ENCODE measurements at places on chromosomes 16 and 17.

- no peak for DNase-seq
Measured at GRCh38 chr17:49959183-49959935, 9.6 kb upstream of the DLX4 start.

DNA sequence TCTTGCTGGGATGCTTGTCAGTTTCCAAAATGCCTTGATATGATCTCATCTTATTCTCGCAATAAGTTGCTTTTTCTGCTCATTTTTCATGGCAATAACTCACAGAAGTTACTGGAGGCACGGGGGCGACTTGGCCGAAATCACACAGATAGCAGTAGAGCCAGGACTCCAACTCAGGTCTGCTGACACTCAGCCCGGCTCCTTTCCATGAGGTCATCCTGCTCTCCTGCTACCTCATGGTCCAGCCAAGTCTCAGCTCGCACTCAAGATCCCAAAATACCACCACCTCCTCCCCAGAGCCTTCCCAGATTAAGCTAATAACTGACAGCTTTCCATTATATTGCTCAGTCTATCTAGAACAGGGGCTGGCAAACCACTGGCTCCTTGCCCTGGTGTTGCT is 269.5 kb downstream of the MAP2K4 start:
- DNase-seq: no peak

DNA sequence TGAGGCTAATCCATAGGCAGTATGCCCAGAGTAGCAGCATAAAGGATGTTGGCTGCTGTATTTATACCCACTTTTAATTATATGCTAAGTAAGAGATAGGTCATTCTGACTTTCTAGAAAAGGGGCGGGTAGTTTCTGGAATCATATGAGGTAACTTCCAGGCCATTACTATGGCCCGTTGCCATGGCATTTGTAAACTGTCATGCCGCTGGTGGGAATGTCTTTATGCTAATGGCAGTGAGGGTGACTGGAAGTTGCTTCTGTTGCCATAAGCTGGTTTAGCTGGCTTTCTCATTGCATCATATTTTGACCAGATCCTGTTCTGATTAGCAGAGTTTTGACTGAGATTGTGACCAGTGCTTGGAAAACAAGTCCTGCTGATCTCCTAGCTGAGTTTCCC is 929.6 kb upstream of the CDH8 start:
- DNase-seq: no peak

DNA sequence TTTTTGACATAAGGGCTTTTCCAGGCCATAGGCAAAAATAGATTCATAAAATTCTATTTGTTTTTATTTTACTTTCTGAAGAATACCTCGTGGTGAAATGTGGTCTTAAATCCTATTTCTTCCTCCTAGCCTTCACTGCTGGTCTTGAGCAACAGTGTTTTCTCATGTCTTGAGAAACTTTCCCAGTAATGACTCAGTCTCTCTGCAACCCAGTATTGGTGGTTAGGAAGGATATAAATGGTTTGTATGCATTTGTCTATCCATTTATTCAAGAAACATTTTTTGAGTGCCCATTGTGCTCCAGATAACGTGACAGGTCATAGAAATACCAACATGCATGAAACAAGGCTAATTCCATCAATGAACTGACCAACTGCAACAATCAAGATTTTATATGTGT is 213.9 kb downstream of the TMEM114 start:
- DNase-seq: no peak

GRCh38 chr16:57507136-57508034 is 21.1 kb upstream of the DOK4 start:
- DNase-seq: no peak

Measured in cardiac muscle cell (in vitro differentiated cells and primary cell).